ENCODE measurements at places on chromosomes 6 and 20.
A peak's percentile ranks its signal among the peaks of the same experiment; 100 is the strongest.

DNA sequence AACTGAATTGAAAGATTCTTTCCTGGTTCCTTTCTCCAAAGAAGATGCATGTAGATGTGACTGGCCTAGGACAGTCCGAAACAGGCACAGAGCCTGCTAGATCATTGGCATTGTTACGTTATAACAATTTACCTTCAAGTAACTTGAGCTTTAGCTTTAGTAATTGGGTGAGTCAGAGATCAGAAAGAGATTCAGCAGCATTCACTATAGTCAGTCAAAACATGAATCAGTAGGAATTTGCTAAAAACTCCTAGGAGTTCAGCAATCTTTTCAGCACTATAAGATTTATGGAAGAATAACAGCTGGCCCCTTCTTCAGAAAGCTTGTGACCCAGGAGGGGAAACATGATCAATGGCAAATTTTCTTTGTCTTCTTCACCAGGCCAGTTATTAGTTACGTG is 281.7 kb upstream of the PRDM1 start:
- no peak for DNase-seq

DNA sequence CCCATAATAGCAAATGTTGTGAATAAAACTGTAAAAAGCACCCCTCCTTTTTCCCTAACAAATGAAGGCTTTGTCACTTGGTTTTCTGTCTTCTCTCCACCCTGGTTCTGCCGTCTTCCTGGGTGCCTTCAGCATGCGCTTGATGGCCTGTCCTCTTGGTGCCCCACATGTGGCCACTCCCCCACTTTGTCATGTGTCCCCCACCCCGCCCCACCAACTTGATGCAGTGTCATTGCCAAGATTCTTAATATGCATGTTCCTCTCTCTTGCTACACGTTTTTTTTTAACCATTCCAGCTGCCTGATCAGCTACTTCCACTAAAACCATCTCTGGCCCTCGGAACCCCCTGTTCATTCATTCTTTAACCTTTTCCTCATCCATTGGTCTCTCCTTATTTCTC is 340.3 kb downstream of the QKI start:
- no peak for DNase-seq

DNA sequence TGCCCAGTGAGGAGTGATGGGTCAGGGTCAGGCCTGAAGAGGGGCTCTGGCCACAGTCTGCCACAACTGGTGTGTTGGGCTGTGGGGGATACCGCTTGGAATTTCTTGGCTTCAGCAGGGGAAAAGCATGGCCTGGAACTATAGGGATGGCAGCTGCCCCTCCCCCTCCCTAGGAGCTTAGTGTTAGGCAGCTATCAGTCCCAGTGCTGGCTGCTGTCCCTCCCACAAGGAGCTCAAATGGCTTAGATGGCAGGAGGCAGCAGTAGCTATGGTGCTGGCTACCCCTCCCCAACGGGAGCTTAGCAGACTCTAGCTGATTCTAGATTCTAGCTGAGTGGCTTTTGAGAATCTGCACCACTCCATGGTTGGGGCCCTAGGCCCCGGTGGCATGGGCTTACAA is 414.5 kb upstream of the HSF2 start:
- no peak for DNase-seq

GRCh38 chr20:34199183-34199582 is 42.0 kb upstream of the ASIP start:
- DNase-seq: no peak

- no peak for DNase-seq
These were observed 378.7 kb downstream of the RNGTT start for GRCh38 chr6:88584581-88585275.

GRCh38 chr6:34519971-34520644 is 36.0 kb downstream of the SPDEF start:
- DNase-seq: no peak

DNA sequence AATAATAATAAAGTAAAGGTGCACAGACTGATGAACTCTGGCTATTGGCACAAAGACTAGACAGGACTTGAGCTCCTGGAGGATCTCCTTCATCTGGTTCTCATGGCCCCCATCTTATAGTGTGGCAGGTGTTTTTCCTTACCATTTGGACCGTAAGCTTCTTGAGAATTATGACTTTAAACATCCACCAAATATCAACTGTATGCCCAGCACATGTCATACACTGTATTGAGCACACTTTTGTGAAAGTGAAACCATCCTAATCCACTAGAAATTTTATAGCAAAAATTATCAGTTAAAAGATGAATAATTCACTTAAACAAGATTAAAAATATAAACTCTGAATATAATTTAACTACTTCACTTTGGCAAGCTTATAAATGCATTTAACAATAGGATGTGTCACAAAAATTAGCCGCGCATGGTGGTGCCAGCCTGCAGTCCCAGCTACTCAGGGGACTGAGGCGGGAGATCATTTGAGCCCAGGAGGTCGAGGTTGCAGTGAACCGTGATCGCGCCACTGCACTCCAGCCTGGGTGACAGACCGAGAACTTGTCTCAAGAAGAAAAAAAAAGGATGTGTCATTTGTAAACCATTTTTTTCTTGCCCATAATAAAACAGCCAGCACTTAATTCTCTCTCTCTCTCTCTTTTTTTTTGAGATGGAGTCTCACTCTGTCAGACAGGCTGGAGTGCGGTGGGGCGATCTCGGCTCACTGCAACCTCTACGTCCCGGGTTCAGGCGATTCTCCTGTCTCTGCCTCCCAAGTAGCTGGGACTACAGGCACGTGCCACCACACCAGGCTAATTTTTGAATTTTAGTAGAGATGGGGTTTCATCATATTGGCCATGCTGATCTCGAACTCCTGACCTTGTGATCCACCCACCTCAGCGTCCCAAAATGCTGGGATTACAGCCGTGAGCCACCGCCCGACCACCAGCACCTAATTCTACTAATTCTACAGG is 9.1 kb downstream of the HIVEP2 start:
- DNase-seq: no peak

- no peak for DNase-seq
These were observed 5.5 kb upstream of the CHRNA4 start for GRCh38 chr20:63366390-63367365.

GRCh38 chr6:149065121-149065520 is 252.4 kb upstream of the TAB2 start:
- DNase-seq: no peak

DNA sequence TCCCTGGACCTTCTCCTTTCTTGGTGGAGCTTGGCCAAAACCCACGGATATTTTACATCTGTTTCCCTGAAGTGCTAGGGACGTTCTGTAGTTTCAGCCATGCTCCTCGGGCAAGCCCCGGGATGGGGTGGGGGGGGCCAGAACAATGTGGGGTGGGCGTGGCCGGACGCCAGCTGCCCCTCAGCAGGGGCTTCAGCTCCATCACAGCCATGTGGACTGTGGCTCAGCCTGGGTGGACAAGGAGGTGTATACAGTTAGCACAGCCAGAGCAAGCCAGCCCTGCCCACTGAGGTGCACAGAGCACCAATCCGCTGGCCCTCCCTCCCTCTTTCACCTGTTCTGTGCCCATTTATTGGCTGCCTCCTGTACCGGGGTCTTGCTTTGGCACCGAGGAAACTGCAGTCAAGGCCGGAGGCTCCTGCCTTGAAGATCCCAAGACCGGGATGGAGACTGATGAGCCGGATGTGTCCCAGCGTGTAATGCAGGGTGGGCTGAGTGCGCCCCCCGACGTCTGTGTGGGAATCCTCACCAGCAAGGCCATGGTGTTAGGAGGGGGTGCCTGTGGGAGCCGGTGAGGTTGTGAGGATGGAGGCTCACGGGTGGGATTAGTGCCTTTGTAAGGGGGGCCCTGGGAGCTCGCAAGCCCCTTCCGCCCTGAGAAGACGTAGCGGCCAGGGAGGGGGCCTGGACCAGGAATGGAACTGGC is 28.0 kb downstream of the FRMD1 start:
- no peak for DNase-seq

GRCh38 chr6:71524201-71524600 is 235.6 kb downstream of the OGFRL1 start:
- no peak for DNase-seq

- peak; percentile 80 for DNase-seq
These were observed 9.6 kb downstream of the CLDN20 start for GRCh38 chr6:155273431-155273830.

- no peak for DNase-seq
These were observed 81.6 kb upstream of the MC3R start for GRCh38 chr20:56166781-56167465.

GRCh38 chr6:150881911-150882481 is 16.5 kb downstream of the MTHFD1L start:
- peak; percentile 89 for DNase-seq

GRCh38 chr20:13131688-13132087 is 89.4 kb upstream of the ISM1 start:
- no peak for DNase-seq

DNA sequence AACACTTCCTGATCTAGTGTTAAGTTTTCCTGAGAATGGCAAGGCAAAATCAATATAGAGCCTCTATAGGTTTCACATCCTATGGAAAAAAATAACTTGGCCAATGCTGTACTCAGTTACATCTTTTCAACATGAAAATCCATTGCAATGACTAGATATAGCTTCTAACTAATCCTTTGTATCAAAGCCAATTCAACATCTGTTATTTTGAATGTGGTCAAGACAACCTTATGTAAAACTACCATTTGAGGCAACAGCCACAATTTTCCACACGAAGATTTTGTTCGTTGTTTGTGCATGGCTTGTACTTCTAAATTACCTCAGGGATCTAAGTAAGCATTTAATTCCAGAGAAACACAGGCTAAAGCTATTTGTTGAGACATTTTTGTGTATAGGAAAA is 637.8 kb upstream of the EYS start:
- DNase-seq: no peak

DNA sequence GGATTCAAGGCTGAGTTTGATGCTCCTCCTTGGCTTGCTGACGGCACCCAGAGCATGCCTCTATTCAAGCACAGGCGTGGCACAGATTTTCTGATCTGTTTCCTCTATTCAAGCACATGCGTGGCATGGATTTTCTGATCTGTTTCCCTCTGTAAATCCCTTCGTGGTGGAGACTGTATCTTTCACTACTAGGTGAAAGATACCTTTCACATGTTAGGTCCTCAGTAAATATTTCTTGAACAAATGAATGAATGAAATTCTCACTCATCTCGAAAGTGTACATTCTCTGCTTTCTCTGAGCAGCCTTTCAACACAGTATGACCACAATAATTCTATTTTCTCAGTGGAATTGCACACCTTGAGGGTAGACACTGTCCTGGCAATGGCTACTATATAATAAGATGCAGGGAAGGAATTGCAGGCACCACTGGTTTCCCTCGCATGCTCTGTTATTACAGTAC is 72.6 kb upstream of the F13A1 start:
- DNase-seq: no peak

DNA sequence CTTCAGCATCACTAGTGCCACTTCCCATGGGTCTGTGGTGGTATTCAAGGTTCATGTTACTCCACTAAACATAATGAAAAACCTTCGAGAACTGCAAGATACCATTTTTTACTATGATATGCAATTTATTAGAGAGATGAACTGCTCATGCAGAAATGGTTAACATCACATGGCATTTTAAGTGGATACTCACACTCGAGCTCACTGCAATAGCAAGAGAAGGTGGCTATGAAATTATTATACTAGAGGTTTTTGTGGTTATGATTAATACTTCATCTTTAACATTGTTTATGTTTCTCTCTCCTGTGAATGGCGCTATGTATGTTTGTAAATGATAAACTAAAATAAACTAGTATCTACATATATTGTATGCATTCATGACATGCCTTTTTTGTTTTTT is 35.1 kb downstream of the SCAF8 start:
- DNase-seq: no peak

DNA sequence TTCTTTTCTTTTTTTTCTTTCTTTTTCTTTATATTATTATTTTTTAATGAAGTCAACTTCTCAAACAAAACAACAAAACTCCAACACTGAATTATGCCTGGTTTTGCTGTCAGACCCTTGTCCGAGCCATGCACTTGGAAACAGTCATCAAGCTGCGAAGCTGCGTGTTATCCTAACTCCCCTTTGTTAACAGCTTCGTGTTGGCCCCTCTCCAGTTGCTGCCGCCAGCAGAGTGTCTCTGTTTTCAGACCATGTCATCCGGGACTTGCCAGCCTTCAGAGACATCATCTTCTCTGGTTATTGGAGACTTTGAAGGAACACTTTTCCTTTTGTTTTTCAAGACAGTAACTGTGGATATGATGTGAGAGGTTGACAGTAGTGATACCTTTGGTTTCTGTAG is 83.1 kb downstream of the TRMT11 start:
- no peak for DNase-seq

DNA sequence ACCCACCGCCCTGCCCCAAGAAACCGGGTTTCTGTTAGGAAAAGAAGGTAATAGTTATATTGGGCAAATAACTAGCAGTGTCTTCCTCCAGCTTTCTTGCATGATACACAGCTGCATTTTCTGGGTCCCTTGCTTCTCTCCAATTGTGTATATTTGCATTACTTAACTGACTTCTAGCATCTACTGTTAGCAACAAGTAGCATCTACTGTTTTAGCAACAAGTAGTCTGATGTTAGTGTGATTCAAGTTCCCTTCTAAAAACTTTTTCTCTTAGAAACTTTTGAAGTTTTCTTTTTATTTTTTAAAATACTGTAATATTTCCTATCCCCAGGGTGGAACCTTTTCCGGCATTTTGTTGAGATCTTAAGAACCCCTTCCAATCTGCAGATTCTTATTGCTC is 221.2 kb downstream of the CLIC5 start:
- DNase-seq: no peak

DNA sequence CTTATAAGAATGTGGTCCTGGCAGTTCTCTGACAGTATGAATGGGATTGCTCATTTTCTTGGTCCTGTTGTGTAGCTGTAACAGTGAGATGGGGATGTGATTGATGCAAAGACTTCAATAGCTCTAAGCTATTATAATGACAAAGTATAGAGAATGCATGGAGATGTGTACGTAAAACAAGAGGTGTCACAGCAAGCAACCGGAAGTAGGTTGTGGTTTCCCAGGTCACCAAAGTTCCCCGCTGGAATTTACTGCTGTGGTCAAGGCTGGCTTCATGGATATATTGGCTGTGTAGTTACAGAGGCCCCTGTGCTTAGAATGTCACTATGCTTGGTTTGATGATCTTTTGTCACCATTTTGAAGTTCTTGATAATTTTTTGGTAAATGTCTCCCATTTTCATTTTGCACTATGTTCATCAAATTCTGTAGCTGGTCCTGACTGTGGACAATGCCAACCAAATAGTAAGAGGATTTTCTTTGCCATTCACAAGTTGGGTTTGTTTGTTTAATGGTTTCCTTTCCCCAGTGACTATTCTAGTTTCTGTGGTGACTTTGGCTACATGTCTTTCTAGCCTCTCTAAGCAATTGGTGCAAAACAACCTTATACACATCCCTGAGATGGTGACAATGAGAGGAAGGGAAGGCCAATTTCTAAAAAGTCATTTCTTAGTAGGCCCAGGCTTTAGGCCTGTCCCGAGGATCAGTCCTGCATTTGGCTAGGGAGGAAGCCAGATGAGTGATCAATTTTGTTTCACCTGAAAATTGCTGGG is 10.5 kb downstream of the DNAH8 start:
- DNase-seq: no peak

GRCh38 chr20:46606817-46607190 is 44.5 kb downstream of the SLC13A3 start:
- DNase-seq: no peak

DNA sequence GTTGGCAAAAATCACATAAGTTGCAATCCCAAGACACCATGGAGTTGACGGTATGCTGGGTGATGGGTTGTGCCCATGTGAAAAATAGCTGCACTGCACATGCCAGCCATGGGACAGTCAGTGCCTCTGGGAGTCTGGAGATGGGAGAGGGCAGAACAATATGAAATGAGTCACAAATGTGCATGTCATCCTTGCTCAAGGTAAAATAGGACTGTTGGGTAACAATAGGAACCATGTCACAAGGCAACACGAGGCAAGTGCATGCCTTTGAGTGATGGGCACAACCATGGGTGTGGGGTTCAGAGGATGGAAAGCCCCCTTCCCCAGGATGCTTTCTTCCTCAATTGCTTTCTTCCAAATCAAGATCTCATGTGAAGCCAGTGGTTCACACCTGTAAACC is 70.5 kb upstream of the PIM1 start:
- no peak for DNase-seq
